ENCODE measurements at places on chromosomes 12 and 14.

- no peak for DNase-seq
Measured at GRCh38 chr14:55758796-55759195, 178.8 kb downstream of the KTN1 start.

DNA sequence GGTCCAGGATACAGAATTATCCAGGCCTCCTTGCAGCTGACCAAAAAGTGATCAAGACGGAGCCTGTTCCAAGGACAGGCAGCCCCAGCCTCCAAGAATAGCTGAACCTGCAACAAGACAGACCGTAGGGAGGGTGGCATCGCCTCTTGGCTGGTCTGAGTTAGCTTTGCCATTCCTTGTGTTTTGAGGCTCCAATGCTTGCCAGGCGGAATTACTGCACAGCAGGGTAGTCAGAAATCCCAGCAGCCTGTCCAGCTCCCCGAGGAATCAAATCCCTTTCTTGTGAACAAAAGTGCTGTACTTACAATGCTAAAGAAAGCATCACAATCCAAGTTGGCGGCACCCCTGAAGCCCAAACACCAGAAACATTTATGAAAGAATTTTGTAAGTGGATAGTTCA is 246.9 kb downstream of the TMEM132C start:
- no peak for DNase-seq

DNA sequence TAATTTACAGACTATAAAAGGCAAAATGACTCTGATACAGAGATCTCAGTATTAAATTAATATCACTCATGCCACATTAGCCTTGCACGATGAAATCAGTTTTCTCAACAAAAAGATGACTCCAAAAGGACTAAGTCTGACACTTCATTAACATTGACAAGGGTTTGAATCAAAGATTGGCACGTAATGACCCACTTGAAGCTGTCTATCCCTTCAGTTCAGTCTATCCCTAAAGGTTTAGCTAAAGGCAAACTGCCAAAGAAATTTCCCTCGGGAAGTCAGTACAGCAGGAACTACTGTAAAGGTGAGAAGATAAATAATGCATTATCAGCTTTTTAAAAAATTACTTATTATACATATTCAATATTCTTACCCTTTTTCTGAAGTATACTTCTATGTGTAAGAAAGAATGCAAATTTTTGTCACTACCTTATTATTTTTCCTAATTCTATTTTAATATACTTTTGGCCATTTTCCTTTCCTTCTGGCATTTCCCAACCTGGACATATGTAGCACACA is 127.1 kb downstream of the NELL2 start:
- DNase-seq = no peak

- no peak for DNase-seq
Measured at GRCh38 chr14:94127330-94127729, 2.1 kb downstream of the IFI27L2 start.

- DNase-seq = no peak
Measured at GRCh38 chr12:62032870-62033269, 227.3 kb upstream of the USP15 start.

All from activated CD4-positive, alpha-beta T cell treated with anti-CD3 and anti-CD28 coated beads, Interleukin-2, Interleukin-6, amounts not matched to agents 100 ng/mL and 50 ng/mL, durations not matched to agents 16 hours and 8 hours (primary cell).